ENCODE measurements at places on chromosomes 13 and 19.

- no peak overlapping the region for H3K27ac ChIP-seq
- H3K27me3 ChIP-seq: peaks cover 17% of the 10 kb centered on the region
- H3K4me1 ChIP-seq: peaks cover 17% of the 10 kb centered on the region
- no peak overlapping the region for H3K4me3 ChIP-seq
- DNase-seq: peak; percentile 74
Measured at GRCh38 chr19:4597975-4598671, 38.6 kb upstream of the SEMA6B start.

- DNase-seq: no peak
- H3K36me3 ChIP-seq: peaks cover 4% of the 10 kb centered on the region
- no peak overlapping the region for H3K4me3 ChIP-seq
- H3K27ac ChIP-seq: no peak overlapping the region
- no peaks in the 10 kb centered on the region for H3K27me3 ChIP-seq
Measured at GRCh38 chr13:111217641-111218040, 102.5 kb downstream of the ARHGEF7 start.

DNA sequence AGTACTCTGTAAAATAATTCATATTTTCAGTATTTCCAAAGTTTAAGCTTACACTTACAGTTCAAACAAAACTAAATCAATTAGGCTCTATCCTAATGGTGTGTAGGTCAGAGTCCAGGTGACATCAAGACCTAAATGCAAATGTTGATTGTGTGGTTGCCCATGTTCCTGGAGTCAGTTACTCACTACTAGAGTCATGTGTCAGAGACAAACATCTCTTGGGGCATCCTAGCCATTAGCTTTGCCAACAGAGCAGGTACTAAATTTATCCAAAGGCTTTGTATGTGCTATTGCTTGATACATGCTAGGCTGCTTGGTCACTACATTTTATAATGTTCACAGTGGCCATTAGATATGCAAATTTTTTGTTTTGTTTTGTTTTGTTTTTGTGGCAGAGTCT, 11.7 kb downstream of the SPRY2 start:
- no peaks in the 10 kb centered on the region for H3K27me3 ChIP-seq
- H3K4me3 ChIP-seq: no peak overlapping the region
- no peak overlapping the region for H3K27ac ChIP-seq

DNA sequence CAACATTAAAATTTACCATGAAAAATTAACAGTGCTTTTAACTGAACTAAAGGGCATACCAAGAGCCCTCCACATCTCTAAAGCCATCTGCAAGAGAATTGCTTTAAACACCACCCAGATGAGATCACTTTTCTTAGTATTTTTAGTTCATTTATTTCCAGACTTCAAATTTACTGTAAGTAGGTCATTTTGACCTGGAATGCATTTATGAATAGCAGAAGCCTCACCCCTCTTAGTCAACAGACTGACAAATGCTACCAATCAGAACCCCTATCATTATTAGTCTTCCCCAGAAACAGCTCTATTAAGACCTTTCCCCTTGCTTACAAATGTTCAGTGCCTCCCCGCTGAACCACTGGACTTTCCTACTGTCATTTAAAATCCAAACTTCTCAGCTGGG, 27.3 kb downstream of the RUBCNL start:
- peaks cover 4% of the 10 kb centered on the region for H3K4me1 ChIP-seq
- no peaks in the 10 kb centered on the region for H3K36me3 ChIP-seq
- H3K27ac ChIP-seq: no peak overlapping the region
- H3K4me3 ChIP-seq: no peak overlapping the region

DNA sequence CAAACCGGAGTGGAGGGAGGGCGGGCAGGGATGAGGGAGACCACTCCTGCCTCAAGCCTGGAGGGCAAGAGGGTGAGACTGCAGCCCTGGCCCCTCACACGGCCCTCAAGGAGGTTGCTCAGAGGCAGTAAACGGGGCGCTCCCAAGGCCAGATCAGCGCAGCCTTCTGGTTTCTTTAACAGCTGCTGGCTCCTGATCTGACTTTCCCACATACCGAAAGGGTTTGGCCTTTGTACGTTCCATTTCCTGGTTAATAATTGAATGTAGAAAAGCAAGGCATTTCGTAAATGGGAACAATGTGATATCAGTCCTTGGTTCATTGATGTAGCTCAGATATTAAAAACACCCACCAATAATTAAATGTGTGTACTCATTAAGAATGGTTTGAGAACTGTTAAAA, 71.5 kb downstream of the GGACT start:
- no peaks in the 10 kb centered on the region for H3K27me3 ChIP-seq
- no peak for DNase-seq
- no peaks in the 10 kb centered on the region for H3K36me3 ChIP-seq
- H3K4me1 ChIP-seq: peaks cover 11% of the 10 kb centered on the region
- H3K4me3 ChIP-seq: no peak overlapping the region

GRCh38 chr19:50796634-50797428, 6.6 kb downstream of the ACP4 start:
- peaks cover 26% of the 10 kb centered on the region for H3K36me3 ChIP-seq
- H3K27ac ChIP-seq: no peak overlapping the region
- no peaks in the 10 kb centered on the region for H3K27me3 ChIP-seq
- DNase-seq: no peak
- no peak overlapping the region for H3K4me3 ChIP-seq
- H3K4me1 ChIP-seq: no peaks in the 10 kb centered on the region

All from natural killer cell (primary cell).